ENCODE measurements at places on chromosomes 2 and 18.

- DNase-seq = no peak
Observed at GRCh38 chr2:230661072-230661957, 51.3 kb upstream of the CAB39 start.

DNA sequence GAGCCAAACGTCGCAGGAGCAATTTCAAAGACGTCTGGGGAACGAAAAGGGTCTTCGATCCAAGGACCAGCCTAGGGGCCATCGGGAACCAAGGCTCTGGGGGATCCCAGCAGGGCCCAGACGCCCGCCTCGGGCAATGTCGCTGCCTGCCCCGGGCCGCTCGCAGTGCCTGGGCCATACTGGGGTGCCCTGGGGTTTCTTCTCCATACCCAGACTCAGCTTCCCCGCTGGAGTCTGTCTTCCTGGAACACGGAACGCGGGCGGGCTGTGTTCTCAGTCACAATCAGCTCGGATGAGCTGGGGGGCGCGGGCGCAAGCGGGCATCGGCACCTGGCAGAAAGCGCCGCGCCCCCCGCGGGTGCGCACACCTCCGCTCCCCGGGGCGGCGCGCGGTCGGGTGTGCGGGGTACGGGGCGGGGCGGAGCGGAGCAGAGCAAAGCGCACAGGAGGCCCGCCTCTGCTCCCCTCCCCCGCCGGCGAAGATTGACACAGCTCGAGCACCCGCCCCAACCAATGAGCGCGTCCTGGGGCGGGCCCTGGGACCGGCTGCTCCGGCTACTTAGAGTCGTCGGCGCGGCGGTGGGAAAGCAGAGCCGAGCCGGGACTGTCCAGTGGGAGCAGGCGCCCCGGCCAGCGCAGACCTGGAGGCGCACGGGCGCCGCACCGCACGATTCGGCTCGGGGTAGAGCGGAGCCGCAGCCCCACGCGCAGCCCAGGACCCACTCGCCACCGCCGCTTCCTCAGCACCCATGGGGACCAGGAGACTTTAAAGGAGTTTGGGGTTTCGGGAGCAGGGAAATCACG, at the start of gene LRATD1:
LRATD1 (plus strand) TSS at position 585 of the 804 bp plus-strand sequence. CDS start 1,263 bp downstream, outside the sequence.
- peak; percentile 81 for DNase-seq

DNA sequence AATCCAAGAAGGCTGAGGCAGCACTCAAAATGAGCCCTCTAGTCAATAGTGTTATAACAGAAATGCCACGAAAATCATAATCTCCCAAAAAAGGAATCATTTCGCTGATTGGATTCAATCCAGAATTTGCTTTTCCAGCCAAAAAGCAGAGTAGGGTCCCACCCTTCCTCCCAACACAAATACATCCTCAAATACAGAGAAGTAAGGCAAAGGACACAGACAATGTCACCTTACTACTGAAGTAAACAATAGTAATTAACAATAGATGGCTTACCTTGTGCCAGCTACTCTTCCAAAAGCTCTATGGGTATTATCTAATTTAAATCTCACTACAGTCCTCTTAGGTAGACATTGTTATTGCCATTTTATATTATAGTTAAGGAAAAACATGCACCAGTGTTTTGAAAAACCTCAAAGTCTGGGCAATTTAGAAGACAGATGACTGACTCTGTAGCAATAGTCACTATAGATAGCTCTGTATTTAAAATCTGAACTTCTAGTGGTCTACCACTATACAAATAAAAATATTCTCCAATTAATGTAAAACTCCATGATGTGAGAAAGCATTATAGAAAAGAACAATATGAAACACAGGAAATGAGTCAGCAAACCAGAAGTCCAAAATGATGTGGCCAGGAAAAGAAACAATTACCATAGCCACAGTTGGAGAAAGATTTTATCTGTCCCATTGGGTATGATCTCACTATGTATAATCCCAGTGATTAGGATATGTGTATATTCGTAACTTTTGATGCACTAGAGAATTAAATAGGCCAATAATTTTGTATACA, 305.0 kb upstream of the ERBB4 start:
- peak; percentile 76 for DNase-seq

DNA sequence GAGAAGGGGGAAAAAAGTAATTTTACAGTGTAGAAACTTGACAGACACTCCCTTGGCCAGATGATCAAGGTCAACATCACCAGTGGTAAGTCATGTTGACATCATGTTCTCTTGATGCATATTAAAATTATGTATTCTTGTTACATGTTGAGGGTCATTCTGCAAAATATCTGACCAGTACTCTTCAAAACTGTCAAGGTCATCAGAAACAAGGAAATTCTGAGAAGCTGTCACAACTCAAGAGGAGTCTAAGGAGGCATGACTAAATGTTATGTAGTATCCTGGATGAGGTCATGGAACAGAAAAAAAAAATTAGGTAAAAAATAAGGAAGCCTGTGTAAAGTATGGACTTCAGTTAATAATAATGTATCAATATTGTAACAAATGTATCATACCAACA, 6.3 kb downstream of the SGPP2 start:
- DNase-seq = no peak

Measured in adipocyte (in vitro differentiated cells).